ENCODE measurements at places on chromosomes 2 and 18.

- DNase-seq, result peak; percentile 60
These were observed 5.8 kb upstream of the CCDC88A start for GRCh38 chr2:55425431-55425831.

DNA sequence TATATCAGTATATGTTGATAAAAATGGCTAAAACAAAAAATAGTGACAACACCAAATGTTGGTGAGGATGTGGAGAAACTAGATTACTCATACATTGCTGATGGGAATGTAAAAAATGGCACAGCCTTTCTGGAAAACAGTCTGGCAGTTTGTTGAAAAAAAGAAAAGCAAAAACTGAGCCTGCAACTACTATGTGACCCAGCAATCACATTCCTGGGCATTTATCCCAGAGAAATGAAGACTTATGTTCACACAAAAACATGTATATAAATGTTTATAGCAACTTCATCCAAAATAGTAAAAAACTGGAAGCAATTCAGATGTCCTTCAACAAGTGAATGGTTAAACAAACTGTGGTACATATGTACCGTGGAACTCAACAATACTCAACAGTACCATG is 7.5 kb upstream of the KDSR start:
- no peak for DNase-seq

DNA sequence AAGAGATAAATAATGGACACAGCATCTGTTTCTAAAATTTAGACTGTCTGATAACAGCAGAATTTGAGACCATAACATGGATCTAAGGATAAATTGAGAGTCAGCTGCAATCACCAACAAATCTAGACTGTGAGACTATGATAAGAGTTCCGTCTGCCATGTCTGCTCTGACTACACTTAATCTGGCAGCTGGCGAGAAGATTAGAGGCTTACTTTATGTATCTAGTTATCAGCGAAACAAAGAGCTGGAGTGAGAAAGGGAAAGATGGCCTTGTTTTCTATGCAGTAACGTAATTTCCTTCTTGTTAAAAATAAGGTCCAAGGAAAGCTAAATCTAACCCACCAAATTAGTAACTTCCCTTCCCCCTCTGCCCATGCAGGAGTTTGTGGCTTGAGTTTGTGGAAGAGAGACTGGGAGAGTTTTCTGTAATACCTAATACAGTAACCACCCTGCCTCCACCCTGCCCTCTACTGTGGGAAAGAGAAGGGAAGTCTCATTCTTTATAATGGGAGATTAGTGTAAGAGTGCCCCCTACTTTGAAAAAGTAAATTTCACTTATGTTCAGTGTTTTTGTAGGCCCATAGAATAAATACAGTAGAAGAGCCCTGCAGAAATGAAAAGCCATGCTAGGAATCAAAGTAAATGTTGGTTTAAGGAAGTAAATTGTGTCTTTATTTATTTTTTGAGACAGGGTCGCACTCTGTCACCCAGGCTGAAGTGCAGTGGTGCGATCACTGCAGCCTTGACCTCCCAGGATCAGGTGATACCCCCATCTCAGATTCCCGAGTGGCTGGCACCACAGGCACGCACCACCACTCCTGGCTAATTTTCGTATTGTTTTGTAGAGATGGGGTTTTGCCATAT is 27.5 kb downstream of the EML4 start:
- peak; percentile 33 for DNase-seq

- DNase-seq, result peak; percentile 84
These were observed 25.8 kb downstream of the CALCRL start for GRCh38 chr2:187422282-187422681.

GRCh38 chr2:182070736-182071135 is 85.1 kb downstream of the PPP1R1C start:
- DNase-seq, result no peak

DNA sequence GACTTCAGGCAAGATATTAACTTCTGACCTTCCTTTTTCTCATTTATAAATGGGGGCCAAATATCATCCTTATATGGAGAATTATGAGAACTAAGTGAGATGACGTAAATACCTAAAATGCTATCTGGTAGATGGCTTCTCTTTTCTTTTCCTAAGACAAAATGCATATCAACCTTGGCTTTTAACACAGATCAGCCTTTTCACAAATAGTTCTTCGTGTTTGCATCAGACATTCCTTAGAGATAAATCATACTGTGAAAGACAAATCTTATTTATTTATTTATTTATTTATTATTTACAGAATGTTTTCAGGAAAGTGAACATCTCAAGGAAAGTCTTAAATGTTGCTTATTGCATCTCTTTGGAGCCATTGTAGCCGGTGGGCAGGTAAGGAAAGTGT is 62.8 kb downstream of the NBEAL1 start:
- no peak for DNase-seq

DNA sequence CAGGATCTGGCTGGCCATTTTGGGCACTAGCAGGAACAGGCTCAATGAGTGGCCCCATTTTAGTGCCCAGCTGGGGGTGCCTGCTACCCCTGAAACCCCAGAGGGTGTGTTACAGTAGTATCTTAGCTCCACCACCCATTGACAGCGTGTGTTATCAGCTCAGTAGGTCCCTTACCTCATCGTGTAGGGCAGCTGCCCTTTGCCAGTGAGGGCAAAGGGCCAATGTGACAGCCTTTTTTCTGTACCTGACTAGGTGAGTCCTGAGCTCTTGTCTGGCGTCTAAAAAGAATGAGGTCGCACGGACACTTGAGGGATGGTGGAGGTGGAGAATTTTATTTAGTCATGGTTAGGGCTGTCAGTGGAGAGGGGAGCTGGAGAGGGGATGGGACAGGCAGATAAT is 462.2 kb downstream of the PIK3C3 start:
- no peak for DNase-seq

DNA sequence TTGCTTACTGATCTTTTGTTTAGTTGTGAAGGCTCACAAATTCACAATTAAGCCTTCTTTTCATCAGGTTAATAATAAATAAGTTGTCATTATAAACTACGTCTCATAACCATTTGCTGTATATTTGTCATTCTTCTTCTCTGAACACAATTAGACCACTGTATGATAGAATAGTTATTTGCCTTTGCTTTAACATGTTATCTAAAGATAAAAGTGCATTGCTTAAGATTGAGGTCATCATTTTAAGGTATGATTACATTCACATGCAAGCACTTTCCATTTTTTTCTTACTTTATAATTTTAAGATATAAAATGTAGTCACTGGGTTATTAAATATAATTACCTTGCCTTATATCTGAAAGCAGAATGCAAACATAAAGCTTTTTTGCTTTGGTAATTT is 80.1 kb upstream of the GLS start:
- DNase-seq, result no peak

DNA sequence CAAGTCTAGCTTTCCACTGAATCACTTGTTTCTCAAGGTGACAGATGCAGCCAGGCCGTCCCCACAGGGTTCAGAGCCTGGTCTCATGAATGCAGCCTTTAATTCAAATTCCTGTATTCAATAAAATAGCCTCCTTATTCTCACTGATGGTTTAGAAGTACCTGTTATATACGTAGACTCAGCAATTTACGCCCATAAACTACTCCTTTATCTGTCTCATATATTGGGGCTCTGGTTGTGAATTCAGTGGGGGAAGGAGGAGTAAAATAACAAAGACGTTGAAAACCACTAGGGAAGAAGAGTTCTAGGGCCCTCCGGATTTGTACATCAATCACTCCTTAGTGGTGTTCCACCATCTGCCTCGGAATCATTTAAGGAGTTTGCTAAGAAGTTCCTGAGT is 1.7 kb downstream of the OBSL1 start:
- no peak for DNase-seq

- no peak for DNase-seq
These were observed 18.3 kb upstream of the CDC42EP3 start for GRCh38 chr2:37689751-37690150.

- no peak for DNase-seq
These were observed 632.2 kb downstream of the SLC4A3 start for GRCh38 chr2:220259662-220260061.

DNA sequence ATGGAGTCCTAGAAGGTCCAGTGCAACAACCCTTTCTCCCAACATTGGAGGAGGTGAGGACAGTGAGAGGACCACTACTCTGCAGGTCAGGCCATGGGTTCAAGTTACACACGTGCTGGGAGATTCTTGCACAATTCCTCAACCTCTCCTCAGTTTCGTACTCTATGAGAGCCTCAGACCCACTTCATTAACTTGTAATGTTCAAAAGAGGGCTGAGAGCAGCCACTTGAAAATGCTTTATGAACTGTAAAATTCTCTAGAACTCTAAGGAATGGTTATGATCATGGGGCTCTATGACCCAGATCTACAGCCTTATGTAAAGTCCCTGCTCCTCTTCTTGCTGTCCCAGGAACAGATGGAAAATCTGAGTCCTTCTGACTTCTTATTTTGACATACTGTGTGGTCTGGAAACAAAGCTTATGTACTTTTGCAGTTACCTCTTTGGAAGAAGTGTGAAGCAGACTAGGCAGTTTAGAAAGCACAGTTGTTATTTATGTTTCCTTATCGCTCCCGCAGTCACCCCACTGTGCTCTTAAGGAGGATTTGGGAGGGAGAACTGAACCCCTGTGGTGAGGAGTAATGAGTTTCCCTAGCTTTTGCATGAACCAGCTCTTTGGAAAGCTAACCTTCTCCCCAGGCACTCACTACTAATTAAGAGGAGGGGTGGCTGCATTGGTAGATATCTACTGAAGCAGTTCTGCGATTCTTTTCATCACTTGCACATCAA is 296.6 kb downstream of the LRRTM1 start:
- no peak for DNase-seq

DNA sequence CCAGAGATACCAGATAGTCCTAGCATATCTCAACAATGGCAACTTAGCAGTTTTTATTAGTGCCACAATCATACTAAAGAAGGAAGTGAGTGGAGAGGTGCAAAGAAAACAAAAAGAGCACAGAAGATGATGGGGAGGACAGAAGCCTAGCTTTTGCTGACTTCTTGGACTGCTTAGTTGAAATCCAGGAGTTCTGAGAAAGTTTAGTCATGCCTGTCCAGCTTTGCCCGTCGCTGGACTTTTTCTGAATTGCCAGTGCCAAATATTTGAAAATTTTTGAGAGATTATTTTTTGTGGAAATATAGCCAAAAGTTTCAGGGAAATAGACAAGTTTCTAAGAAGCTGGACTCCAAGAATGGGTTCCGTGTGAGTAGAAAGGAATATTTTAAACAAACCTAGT is 558.7 kb upstream of the TNP1 start:
- DNase-seq, result no peak

DNA sequence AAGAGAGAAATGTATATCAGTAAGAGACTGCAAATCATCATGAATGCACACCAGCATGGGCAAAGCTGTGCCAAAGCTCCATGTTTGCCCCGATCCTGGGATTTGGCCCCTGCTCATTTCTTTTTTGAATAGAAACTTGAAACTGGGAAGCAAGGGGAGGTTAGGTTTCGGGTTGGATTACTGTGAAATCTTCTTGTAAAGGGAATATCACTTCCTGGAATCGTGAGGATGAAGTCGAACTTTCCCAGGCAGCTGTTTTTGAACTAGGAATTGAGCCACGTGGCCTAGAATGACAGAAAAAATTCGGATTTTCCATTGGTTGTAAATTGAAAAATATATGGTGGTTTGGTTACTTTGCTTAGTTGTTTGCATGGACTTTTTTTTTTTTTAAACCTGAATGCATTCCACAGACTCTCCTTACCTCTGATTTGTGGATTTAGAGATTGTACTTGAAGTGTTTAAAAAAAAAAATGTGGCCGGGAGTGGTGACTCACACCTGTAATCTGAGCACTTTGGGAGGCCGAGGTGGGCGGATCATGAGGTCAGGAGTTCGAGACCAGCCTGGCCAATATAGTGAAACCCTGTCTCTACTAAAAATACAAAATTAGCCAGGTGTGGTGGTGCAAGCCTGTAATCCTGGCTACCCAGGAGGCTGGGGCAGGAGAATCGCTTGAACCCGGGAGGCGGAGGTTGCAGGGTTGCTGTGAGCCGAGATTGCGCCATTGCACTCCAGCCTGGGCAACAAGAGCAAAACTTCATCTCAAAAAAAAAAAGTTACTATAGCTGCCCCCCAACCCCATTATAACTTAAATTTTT is 32.1 kb downstream of the GRHL1 start:
- no peak for DNase-seq

- DNase-seq, result no peak
These were observed 71.2 kb upstream of the SLC25A52 start for GRCh38 chr18:31831903-31832302.

- no peak for DNase-seq
These were observed 11.2 kb downstream of the ZNF521 start for GRCh38 chr18:25340762-25341161.

DNA sequence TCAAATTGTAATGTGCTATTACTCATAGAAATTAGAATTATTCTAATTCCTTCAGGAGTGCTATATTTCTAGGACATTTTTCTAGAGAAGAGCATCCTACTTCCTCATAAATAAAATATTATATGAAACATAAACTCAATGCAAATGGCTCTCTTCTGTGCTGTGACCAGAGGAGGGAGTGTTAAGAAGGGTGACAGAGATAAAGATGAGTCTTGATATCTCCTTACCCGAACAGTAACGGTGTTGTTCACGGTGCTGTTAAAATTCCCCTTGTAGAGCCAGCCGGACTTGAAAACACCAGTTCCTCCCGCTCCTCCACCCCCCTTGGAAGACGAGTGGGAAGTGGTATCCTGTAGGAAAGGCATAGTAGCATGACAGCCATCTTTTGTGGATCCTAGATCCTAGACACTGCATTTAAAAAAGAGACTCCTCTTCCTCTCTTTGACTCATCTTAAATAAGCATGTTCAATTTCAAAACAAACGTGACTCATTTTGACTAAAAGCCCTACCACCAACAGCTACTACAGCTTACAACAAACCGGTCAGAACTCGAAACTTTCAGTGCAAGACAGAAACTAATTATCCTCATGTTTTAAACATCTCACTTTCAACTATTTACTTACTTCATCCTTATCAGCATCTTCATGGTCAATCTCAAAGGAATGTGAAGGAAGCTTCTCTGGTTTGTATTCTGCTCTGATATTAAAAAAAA is 156.3 kb downstream of the DOCK10 start:
- no peak for DNase-seq

DNA sequence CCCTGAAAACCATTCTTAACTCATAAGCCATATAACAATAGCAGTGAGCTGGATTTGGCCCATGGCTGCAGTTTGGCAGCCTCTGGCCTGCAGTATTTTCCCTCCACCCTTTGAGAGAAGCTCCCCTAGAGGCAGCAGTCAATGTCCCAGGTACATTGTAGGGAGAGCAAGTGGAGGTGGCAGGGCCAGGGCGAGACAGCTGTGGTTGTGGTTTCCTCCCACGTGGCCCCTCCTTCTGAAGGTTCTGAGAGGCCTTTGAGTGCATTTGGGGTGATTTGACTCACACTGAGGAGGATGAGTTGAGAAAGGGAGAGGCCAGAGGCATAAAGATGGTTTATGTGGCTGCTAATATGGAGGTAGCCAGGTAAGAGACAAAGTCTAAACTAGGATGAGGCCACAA is 45.5 kb upstream of the LDAH start:
- no peak for DNase-seq

- no peak for DNase-seq
These were observed 70.0 kb downstream of the ATP9B start for GRCh38 chr18:79139206-79139605.

- DNase-seq, result no peak
These were observed 209.9 kb downstream of the SEPTIN10 start for GRCh38 chr2:109403841-109404201.

- peak; percentile 89 for DNase-seq
These were observed 233.2 kb downstream of the CNTNAP5 start for GRCh38 chr2:124258140-124258880.

Data from kidney capillary endothelial cell (primary cell).